T-helper 17 cell (primary cell): ENCODE measurements at places on chromosomes 7 and 10. TPM values are rescaled to one million over a fixed set of nuclear protein-coding genes. Genes with fewer than 3 reads are reported as not detected.

DNA sequence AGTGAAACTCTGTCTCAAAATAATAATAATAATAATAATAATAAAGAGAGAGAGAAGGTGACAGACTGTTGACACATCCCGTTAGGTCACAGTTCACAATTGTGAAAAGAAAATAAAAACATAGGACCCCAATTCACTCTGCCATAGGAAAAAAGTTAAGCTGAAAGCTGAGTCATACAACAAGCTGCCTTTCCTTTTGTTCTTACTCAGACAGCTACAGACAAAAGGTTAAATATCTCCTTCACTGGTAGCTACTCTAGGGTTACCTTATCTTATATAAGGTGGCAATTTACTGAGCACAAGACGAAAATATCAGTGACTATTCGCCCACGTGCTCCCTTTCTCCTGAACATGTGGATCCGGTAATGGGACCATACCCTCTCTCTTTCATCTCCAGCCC is 17.5 kb downstream of the TUBAL3 start:
- no peak for DNase-seq

BTBD16 gene
- total RNA-seq, result not detected

KRIT1 gene
- 58.3 TPM for total RNA-seq

- no peak for DNase-seq
Measured at GRCh38 chr7:90749774-90750173, 153.7 kb downstream of the CDK14 start.

GRCh38 chr10:71663311-71663710 is 56.3 kb downstream of the C10orf105 start:
- DNase-seq, result no peak

ACBD5 gene
- 22.0 TPM for total RNA-seq

- DNase-seq, result no peak
Measured at GRCh38 chr10:126133906-126134656, 237.7 kb downstream of the FANK1 start.
